Right hindlimb (tissue), 1 donor: ENCODE measurements at places on chromosomes 16 and 17.
A peak's percentile ranks its signal among the peaks of the same experiment; 100 is the strongest.

GRCh38 chr16:5041600-5042133, 7.9 kb upstream of the NAGPA start:
- no peak for DNase-seq

DNA sequence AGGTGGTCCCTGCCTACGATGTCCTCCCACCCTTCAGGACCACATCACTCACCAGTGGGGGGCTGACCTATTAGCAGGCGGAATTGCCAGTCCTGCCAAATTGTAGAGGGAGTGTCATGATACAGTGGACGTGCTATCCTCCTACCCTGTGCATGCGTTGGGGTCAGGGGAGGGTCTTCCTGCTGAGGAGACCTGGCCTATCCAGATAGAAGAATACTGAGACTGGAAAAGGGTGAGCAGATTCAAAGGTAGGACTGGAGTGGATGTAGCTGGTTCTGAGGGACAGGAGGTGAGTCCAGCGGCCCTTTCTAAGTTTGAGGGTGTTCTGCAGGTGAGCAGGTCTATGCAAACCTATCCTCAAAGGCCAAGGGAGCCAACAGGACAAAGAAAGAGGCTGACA, 8.0 kb downstream of the PRSS41 start:
- DNase-seq, result peak; percentile 6

DNA sequence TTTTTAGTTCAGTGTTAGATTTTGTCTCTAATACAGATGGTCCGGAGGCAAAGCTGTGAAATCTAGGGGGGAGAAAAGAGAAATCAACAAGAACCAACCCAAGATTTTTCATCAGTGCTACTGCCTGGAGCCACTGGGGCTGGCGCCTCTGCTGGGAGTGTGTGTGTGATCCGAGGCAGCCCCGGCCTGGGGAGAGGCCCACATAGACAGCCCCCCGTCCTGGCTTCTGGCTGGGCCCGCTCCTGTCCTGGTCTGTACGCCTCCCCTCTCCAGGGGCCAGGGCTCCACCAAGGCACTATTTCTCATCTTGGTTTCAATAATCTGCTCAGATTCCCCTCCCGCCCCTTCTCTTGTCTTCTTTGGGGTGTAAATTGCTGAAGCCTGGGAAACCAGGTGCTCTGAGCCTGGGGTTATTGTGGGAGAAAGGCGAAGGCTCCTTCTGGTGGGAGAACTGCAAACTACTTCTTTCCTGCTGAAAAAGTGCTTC, 7.8 kb downstream of the BAHCC1 start:
- DNase-seq, result no peak

- DNase-seq, result no peak
Observed at GRCh38 chr17:28573040-28573380, 1.7 kb upstream of the PIGS start.

GRCh38 chr17:41151525-41151924, 1.9 kb upstream of the KRTAP4-5 start:
- DNase-seq, result no peak

GRCh38 chr16:84449156-84450140, 55.0 kb downstream of the MEAK7 start:
- DNase-seq, result no peak

DNA sequence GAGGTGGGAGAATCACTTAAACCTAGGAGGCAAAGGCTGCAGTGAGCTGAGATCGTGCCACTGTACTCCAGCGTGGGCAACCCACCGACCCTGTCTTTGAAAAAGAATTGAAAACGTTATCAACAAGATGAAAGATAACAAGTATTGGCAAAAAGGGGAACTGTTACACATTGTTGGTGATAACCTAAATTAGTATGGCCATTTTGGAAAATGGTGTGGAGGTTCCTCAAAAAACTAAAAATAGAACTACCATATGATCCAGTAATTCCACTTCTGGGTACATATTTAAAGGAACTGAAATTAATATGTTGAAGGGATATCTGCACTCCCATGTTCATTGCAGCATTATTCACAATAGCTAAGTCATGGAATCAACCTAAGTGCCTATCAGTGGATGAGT, 61.0 kb downstream of the ABHD15 start:
- no peak for DNase-seq

- DNase-seq, result no peak
Observed at GRCh38 chr17:82587234-82588086, 60.8 kb downstream of the WDR45B start.

DNA sequence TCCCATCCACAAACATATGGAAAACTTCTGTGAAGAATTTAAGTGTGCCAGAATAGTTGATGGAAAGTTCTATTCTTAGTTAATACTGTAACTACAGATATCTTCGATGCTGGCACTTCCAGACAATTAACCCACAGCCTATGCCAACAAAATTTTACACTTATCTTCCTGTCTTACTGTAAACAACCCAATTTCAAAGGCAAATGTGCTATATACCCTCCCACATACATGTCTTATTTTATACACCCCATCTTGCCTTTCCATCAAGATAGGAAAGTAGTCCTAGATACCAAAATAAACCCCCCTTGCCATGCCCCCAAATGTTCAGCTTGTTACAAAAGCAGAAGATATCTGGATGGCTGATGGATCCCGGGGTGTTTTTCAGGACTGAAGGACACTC, 306.3 kb downstream of the SLC39A11 start:
- DNase-seq, result no peak

- DNase-seq, result peak; percentile 67
Observed at GRCh38 chr16:57807968-57808528, 5.8 kb upstream of the KIFC3 start.

DNA sequence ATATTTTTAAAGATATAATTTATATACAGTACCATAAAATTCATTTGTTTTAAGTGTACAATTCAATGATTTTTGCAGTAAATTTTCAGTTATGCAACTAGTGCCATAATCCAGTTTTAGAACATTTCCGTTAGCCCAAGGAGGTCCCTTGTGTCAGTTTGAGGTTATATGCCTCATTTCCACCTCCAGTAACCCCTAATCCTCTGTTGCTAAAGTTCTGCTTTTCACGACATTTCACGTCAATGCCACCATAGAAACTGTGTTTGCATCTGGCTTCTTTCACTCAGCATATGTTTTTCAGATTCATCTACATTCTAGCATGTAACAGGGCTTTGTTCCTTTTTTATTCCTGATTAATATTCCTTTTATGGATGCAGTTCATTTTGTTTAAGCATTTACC, 42.4 kb upstream of the NUDT7 start:
- DNase-seq, result peak; percentile 30

DNA sequence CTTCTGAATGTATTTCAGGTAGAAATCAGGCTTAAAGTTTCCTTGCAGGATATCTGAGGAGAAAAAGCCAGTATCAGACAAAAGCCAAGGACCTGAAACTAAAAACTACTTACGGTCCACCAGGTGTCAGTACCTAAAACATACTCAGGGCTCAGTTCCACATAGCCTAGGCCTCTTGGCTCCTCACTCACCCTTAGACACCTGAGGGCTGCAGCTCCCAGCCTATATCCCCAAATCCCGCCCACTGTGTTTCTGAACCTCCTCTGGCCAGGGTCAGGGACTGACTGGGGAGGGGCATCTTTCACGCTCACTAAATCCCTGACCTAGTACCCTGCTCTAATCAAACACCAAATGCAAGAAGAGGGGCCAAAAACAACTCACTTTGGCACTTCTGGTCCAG, 8.8 kb upstream of the ROGDI start:
- DNase-seq, result no peak

DNA sequence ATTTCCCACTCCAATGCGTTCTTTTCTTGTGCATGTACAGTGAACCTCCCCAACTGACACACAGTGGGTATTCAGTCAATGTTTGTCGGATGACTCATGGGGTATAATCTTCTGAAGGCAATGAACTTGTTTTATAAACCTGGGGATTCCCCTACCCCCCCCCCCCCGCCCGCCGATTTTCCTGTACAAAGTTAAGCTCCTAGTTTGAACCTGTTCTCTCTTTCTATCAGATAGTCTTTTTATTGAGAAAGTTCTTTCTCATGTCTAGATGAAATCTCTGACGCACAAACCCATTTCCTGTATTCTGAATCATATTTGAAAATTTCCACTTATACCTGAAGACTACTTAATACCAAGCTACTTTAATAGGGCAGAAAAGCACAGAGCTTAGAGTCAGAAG, 338.3 kb downstream of the CA10 start:
- no peak for DNase-seq

DNA sequence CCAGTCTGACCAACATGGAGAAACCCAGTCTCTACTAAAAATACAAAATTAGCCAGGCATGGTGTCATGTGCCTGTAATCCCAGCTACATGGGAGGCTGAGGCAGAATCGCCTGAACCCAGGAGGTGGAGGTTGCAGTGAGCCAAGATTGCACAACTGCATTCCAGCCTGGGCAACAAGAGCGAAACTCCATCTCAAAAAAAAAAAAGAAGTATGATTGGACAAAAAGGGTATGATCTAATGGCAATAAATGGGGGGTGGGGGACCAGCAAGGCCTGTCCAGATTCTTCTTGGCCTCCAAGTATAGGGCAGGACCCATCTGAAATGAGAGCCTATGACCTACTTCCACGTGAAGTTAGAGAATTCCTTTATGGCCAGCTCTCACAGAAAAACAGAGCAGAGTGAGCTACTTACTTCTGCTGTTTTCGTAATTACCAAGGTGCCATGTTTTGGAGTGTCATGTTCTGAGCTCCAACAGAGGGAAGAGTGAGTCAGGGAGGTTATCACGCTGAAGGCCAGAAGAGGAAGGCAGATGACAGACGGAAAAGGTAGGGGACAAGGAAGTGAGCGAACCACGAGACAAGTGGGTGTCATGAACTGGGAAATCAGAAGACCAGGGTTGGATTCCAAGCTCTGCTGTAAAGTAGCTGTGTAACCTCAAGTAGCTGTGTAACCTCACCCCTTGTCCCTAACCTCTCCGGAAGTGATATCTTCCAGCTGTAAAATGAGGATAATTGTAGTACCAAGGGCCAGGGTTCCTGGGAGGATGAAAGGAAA, 3.6 kb upstream of the ZMYND15 start:
- DNase-seq, result no peak

DNA sequence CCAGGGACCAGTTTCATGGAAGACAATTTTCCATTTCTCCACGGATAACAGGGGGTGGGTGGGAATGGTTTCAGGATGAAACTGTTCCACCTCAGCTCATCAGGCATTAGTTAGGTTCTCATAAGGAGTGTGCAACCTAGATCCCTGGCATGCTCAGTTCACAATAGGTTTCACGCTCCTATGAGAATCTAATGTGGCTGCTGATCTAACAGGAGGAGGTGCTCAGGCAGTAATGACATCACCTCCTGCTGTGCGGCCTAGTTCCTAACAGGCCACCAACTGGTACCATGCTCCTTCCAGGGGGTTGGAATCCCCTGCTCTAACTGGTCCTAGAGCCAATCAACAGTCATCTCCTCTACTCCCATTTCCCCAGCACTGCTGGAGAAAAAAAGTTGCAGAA, 19.9 kb downstream of the TEX14 start:
- DNase-seq, result no peak

DNA sequence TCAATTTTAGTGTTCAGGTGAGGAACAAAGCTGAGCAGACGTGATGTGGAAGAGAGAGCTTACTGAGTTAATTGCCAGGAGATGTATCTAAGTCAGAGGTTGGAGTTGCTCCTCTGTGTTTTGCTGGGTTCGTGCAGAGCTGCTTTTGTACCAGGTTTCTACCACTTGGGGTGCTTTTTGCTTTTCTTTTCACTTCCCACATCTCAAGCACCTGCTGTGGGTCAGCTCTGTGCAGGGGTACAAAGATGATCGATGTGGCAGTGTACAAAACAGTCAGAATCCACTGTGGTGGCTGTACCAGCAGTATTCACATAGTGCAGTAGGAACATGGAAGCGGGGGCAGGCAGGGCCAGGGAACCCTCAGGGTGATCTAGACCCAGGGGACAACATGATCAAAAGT, 14.8 kb downstream of the UNK start:
- DNase-seq, result no peak

DNA sequence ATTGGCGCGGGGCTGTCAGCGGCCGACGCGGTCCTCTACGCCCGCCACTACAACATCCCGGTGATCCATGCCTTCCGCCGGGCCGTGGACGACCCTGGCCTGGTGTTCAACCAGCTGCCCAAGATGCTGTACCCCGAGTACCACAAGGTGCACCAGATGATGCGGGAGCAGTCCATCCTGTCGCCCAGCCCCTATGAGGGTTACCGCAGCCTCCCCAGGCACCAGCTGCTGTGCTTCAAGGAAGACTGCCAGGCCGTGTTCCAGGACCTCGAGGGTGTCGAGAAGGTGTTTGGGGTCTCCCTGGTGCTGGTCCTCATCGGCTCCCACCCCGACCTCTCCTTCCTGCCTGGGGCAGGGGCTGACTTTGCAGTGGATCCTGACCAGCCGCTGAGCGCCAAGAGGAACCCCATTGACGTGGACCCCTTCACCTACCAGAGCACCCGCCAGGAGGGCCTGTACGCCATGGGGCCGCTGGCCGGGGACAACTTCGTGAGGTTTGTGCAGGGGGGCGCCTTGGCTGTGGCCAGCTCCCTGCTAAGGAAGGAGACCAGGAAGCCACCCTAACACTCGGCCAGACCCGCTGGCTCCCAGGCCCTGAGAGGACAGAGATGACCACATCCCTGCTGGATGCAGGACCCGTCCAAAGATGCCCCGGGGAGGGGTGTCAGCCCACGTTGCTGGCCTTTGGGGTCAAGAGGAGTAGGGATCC, 2.4 kb upstream of the NECAB2 start:
- no peak for DNase-seq

GRCh38 chr17:28328325-28328724, 6.9 kb downstream of the IFT20 start:
- no peak for DNase-seq

DNA sequence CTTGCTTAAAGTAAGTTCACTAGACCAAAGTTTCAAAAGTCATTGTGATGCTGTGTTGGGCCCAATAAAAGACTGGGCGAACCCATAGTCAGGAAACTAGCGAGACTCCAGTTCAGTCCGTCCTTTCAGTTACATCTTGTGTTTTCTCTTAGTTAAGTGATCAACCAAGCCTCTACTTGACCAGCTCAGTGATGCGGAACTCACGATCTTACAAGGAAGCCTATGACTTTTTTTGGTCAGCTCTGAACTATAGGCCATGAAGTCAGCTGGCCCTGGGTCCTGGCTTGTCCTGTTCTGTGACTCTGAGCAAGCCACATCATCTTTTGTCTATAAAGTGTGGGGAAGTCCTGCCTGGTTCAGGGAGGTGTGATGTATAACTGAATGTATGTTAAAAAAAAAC, 21.7 kb upstream of the WSCD1 start:
- peak; percentile 2 for DNase-seq

DNA sequence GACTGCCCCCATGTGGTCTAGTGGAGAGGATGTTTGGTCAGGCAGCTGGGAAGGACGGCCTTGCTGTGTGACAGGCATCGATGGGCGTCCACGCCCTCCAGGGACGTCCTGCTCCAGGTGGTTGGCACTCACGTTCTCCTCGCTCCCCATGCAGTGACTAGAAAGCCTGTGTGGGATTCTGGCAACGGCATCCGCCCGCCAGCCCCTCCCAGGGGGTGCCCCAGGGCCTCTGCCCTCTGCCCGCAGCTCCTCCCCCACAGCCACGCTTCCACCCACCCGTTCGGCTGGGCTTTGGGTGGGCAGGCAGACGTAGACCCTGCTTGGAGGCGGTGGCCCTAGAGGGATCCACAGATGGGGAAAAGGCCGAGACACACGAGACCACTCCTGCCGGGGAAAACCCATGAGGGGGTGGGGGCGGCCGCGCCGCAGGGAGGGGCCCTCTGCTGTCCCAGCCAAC, 4.7 kb upstream of the IL17C start:
- no peak for DNase-seq
